T-cell (primary cell): ENCODE measurements at places on chromosomes 4 and X. TPM values are rescaled to one million over a fixed set of nuclear protein-coding genes. Genes with fewer than 3 reads are reported as not detected.

PPARGC1A gene
- not detected for total RNA-seq

REPS2 gene
- 0.70 TPM for total RNA-seq

REELD1 gene
- total RNA-seq: 0.78 TPM

HMGB3 gene
- total RNA-seq: 5.8 TPM

SPANXD gene
- total RNA-seq: not detected

IGFBP7 gene
- 1.9 TPM for total RNA-seq

ADH1A gene
- not detected for total RNA-seq

PPP4R3C gene
- not detected for total RNA-seq

CFAP47 gene
- total RNA-seq: not detected

GRPR gene
- total RNA-seq: 0.32 TPM

CT47B1 gene
- total RNA-seq: not detected

SH3RF1 gene
- 0.29 TPM for total RNA-seq

CXCL1 gene
- not detected for total RNA-seq

TCP11X2 gene
- not detected for total RNA-seq

CT45A10 gene
- not detected for total RNA-seq

NXF2B gene
- total RNA-seq: not detected

MSANTD1 gene
- total RNA-seq: 0.60 TPM

TRIML1 gene
- total RNA-seq: not detected

RS1 gene
- total RNA-seq: not detected

ZNF185 gene
- total RNA-seq: 3.3 TPM

STOX2 gene
- total RNA-seq: not detected

RHOXF2B gene
- 0.16 TPM for total RNA-seq

CCNQ gene
- total RNA-seq: 14.0 TPM

MTMR1 gene
- total RNA-seq: 43.5 TPM

PYURF gene
- 53.7 TPM for total RNA-seq

RAB33A gene
- total RNA-seq: 16.6 TPM

UGT2B17 gene
- not detected for total RNA-seq

MGAT4D gene
- total RNA-seq: not detected

GNRHR gene
- total RNA-seq: not detected

DMD gene
- total RNA-seq: 0.83 TPM

RTL9 gene
- not detected for total RNA-seq

VCX gene
- total RNA-seq: not detected

CXCL8 gene
- 0.39 TPM for total RNA-seq

PLAC1 gene
- not detected for total RNA-seq
